ENCODE measurements at places on chromosomes 7 and 10.

- DNase-seq = no peak
Measured at GRCh38 chr10:77644557-77645243, 7.1 kb upstream of the KCNMA1 start.

- no peak for DNase-seq
Measured at GRCh38 chr7:120877701-120878100, 19.8 kb upstream of the TSPAN12 start.

GRCh38 chr10:77578583-77579227 is 58.9 kb downstream of the KCNMA1 start:
- DNase-seq = no peak

GRCh38 chr7:81457852-81458522 is 311.9 kb downstream of the HGF start:
- DNase-seq = no peak
